Calu3 (cell line): ENCODE measurements at places on chromosomes 16 and 17. TPM values are rescaled to one million over a fixed set of nuclear protein-coding genes. Genes with fewer than 3 reads are reported as not detected.

The MT3 gene
- total RNA-seq: not detected in 2 replicates

DNA sequence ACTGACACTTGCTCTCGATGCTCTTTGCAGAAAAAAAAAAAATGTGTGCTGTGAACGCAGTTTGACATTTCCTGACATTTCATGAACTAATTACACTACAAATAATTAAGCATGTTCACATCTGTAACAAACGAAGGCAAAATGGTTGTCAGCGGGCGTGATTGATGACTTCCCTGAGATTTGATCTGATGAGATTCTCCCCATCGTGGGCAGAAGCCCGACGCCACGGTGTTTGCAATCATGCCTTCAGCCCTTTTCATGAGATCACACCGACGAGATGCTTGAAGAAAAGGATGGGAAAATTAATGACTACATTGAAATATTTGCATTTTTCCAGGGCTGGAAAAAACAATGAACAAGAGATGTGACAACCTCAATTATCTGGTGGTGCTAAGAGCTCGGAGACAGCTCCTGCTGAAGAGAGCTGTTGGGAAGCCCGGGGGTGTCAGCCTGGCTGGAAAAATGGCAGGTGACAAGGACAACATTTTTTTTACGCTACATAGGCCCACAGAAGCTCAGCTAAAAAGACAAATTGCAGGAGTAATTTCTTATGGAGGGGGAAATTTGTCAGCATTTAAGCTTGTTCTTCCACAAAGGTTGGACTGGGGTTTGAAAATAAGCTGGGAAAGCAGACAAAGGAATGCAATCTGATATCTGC is 259.4 kb upstream of the IRX3 start:
- no peak overlapping the region for H3K4me3 ChIP-seq
- no peaks in the 10 kb centered on the region for H3K4me1 ChIP-seq
- no peak overlapping the region for H3K27ac ChIP-seq
- H3K27me3 ChIP-seq: peaks cover 65% of the 10 kb centered on the region
- H3K36me3 ChIP-seq: no peaks in the 10 kb centered on the region

The PTX4 gene
- total RNA-seq: not detected in 2 replicates

DNA sequence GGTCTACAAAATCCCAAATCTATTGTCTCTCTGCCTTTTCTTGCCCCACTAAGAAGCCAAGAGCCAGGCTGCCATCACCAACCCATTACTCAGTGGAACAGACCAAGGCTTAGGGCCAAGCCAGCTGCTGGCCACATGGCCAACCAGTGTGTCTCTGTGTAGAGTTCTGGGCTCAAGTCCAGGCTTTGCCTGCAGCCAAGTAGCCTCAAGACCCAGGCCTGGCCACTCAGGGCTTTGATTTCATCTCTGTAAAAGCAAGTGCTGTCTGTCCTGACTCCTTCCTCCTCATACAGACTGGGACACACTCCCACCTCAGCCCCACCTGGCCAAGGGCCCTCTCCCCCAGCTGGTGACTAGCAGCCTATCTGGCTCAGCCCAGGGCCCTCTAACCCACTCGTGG is 14.6 kb downstream of the SREBF1 start:
- peaks cover 63% of the 10 kb centered on the region for H3K36me3 ChIP-seq
- H3K27me3 ChIP-seq: no peaks in the 10 kb centered on the region
- no peak overlapping the region for H3K4me3 ChIP-seq
- H3K27ac ChIP-seq: no peak overlapping the region
- no peak for DNase-seq

DNA sequence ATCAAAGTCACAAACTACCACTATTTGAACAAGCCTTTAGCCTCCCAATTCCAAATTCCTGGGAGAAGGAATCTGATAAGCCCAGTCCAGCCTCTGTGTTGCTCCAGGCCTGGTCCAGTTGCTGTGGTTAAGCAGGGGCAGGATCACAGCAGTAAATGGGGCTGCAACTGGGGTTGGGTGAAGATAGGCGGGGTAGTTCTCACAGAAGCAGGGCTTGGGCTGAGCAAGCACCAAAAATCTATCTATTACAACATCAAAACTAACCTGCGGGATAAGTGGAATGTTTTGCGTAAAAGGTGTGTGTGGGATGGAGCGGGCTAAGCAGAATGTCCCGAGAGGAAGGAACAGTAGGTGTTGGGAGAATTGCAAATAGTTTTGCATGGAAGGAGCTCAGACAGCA is 23.0 kb upstream of the RNF135 start:
- no peak for DNase-seq
- no peak overlapping the region for H3K27ac ChIP-seq

- no peaks in the 10 kb centered on the region for H3K4me1 ChIP-seq
- no peaks in the 10 kb centered on the region for H3K36me3 ChIP-seq
- DNase-seq: no peak
- H3K27me3 ChIP-seq: peaks cover 36% of the 10 kb centered on the region
- H3K4me3 ChIP-seq: no peak overlapping the region
- no peak overlapping the region for H3K27ac ChIP-seq
Observed at GRCh38 chr17:34130544-34130943, 124.5 kb upstream of the CCL2 start.

The PIK3R5 gene
- total RNA-seq: not detected in 2 replicates

GRCh38 chr16:86354641-86355513 is 155.4 kb upstream of the FOXF1 start:
- H3K27me3 ChIP-seq: peaks cover 100% of the 10 kb centered on the region
- H3K4me1 ChIP-seq: no peaks in the 10 kb centered on the region

DNA sequence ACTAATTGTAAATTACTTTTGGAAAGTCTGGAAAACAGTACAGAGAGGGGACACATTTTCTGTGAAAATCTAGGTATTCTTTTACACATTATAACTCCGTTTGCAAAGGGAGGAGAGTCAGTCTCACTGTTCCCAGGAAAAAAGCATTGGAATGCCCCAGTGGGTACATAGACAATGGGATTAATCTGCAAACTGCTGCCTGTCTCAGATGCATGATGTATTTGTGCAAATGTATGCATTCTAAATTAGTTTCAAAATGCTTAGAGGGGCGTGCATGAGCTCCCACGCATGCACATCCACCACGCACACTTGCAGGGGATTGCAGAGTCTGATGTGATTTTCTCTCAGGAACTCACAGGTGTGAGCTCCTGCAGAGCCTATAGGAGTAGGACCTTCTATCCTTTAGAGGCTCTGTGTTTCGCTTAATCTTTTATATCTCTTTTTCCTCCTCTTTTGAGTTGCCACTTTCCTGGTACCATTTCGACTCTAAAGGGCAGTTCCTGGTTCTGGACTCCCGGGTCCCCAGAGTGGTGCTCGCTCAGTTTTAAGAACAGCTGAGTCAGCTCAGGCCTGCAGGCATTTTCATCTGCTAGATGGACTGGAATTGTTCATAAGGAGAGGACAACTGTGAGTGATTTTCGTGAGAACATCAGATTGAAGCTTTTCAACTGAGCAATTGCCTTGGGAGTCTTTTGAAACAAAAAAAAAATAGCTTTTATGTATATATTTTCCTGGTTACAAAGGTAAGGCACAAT is 1.1 kb downstream of the BCO1 start:
- H3K27ac ChIP-seq: peak overlapping the region; percentile 85
- no peaks in the 10 kb centered on the region for H3K27me3 ChIP-seq
- no peak for DNase-seq
- peaks cover 15% of the 10 kb centered on the region for H3K36me3 ChIP-seq
- H3K4me3 ChIP-seq: peak overlapping the region; percentile 81
- peaks cover 27% of the 10 kb centered on the region for H3K4me1 ChIP-seq

The PYDC1 gene
- total RNA-seq: not detected in 2 replicates

The KLHL10 gene
- total RNA-seq: not detected in 2 replicates

The YBX2 gene
- 0.24 and 0.49 TPM in 2 replicates for total RNA-seq

The KCNJ12 gene
- not detected in 2 replicates for total RNA-seq

The HEATR9 gene
- not detected in 2 replicates for total RNA-seq

DNA sequence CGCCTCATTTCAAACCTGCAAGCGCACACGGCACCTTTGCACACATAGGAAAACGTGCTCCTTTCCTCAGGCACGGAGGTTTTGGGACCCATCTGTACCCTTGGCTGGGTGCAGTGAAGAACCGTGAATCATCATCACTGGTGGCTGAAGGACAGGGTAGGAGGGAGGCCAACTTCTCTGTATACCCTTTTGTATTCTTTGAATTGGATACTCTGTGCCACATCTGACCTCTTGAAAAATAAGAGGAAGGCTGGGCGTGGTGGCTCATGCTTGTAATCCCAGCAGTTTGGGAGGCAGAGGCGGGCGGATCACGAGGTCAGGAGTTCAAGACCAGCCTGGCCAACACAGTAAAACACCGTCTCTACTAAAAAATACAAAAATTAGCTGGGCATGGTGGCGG is 11.7 kb downstream of the GPRC5B start:
- no peak overlapping the region for H3K27ac ChIP-seq
- H3K4me3 ChIP-seq: no peak overlapping the region

The C17orf107 gene
- 2.1 and 3.2 TPM in 2 replicates for total RNA-seq

The KRTAP4-4 gene
- not detected in 2 replicates for total RNA-seq

The NPIPA3 gene
- total RNA-seq: 8.2 and 9.1 TPM in 2 replicates

The SPATA22 gene
- not detected in 2 replicates for total RNA-seq

GRCh38 chr17:76405967-76406647 is 21.7 kb downstream of the SPHK1 start:
- H3K36me3 ChIP-seq: peaks cover 23% of the 10 kb centered on the region
- no peak overlapping the region for H3K4me3 ChIP-seq
- no peak for DNase-seq
- H3K27ac ChIP-seq: no peak overlapping the region
- no peaks in the 10 kb centered on the region for H3K4me1 ChIP-seq

GRCh38 chr16:14472357-14472756 is 157.7 kb downstream of the PARN start:
- no peaks in the 10 kb centered on the region for H3K27me3 ChIP-seq
- DNase-seq: no peak
- no peak overlapping the region for H3K4me3 ChIP-seq
- H3K27ac ChIP-seq: no peak overlapping the region
- peaks cover 43% of the 10 kb centered on the region for H3K4me1 ChIP-seq

DNA sequence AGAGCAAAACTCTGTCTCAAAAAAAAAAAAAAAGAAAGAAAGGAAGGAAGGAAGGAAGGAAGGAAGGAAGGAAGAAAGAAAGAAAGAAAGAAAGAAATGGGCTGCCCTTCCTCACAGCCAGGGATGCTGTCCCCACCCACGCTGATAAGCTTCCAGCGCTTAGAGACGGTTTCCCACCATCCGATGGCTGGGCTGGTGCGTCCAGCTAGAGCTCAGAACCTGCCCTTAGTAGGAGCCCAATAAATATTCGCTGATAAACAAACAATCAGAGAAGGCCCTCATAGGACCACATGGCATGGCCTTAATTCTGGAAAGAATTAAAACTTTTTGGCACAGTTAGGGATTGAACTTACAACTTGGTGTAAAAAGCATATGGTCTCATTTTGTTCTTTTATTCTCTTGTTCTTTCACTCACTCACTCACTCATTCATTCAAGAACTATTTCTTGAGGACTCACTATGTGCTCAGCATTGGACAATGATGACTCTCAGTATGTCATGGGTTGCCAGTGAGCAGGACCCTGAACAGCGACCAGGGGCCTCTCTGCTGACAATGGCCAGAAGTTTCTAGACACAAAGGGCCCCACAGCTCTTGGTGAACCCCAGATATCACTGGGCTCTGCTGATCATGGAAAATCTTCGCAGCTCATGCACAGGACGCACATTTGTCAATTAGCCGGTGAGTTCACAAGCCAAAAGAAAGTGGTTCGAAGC is 32.5 kb upstream of the TNRC6C start:
- H3K4me3 ChIP-seq: no peak overlapping the region
- H3K27ac ChIP-seq: no peak overlapping the region
- H3K36me3 ChIP-seq: no peaks in the 10 kb centered on the region
- no peak for DNase-seq
- peaks cover 92% of the 10 kb centered on the region for H3K27me3 ChIP-seq

The VAT1L gene
- not detected in 2 replicates for total RNA-seq

The C17orf100 gene
- total RNA-seq: 1.8 and 3.1 TPM in 2 replicates

- no peaks in the 10 kb centered on the region for H3K27me3 ChIP-seq
- no peak overlapping the region for H3K4me3 ChIP-seq
- no peak for DNase-seq
- H3K27ac ChIP-seq: peak overlapping the region; percentile 15
- peaks cover 66% of the 10 kb centered on the region for H3K36me3 ChIP-seq
Observed at GRCh38 chr17:77303620-77304019, 162.9 kb downstream of the SEC14L1 start.

The KRTAP1-5 gene
- total RNA-seq: not detected in 2 replicates

- no peaks in the 10 kb centered on the region for H3K4me1 ChIP-seq
- H3K36me3 ChIP-seq: no peaks in the 10 kb centered on the region
- no peak overlapping the region for H3K4me3 ChIP-seq
- no peaks in the 10 kb centered on the region for H3K27me3 ChIP-seq
- H3K27ac ChIP-seq: no peak overlapping the region
- DNase-seq: no peak
Observed at GRCh38 chr17:22128171-22128570, 435.8 kb downstream of the KCNJ18 start.

- H3K36me3 ChIP-seq: peaks cover 25% of the 10 kb centered on the region
- H3K4me1 ChIP-seq: peaks cover 11% of the 10 kb centered on the region
- H3K4me3 ChIP-seq: no peak overlapping the region
- H3K27ac ChIP-seq: no peak overlapping the region
- H3K27me3 ChIP-seq: no peaks in the 10 kb centered on the region
Observed at GRCh38 chr17:63833026-63833740, 5.7 kb upstream of the FTSJ3 start.

The CIBAR2 gene
- not detected in 2 replicates for total RNA-seq

GRCh38 chr16:48353565-48354163 is 31.5 kb downstream of the SIAH1 start:
- H3K27ac ChIP-seq: no peak overlapping the region
- H3K27me3 ChIP-seq: no peaks in the 10 kb centered on the region
- H3K4me3 ChIP-seq: no peak overlapping the region
- DNase-seq: peak; percentile 76
- peaks cover 68% of the 10 kb centered on the region for H3K36me3 ChIP-seq

DNA sequence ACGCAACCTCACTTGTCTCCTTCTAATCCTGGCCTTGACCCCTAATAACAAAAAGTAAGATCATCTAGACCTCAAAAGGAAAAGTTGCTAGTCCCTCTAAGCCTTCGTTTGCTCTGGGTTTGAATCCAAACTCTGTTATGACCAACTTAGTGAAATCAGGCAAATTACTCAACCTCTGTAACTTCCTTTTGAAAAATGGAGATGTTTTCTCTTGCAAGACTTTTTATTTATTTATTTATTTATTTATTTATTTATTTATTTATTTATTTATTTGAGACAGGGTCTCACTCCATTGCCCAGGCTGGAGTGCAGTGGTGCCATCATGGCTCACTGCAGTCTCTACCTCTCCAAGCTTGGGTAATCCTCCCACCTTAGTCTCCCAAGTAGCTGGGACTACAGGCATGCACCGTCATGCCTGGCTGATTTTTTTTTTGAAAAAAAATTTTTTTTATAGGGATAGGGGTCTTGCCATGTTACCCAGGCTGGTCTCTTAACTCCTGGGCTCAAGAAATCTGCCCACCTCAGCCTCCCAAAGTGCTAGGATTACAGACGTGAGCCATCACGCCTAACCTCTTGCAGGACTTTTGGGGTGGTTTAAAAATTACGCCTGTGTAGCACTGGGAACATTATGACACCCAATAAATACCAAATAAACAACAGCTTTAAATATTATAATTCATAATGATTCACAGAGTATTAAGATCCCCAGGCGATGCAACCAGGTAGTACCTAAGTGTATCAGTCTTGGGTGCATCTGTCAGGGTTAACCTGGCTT is 63.4 kb downstream of the PITPNC1 start:
- H3K4me3 ChIP-seq: no peak overlapping the region
- no peaks in the 10 kb centered on the region for H3K36me3 ChIP-seq
- no peak overlapping the region for H3K27ac ChIP-seq
- no peak for DNase-seq

- H3K4me3 ChIP-seq: peak overlapping the region; percentile 78
- no peaks in the 10 kb centered on the region for H3K27me3 ChIP-seq
- peaks cover 92% of the 10 kb centered on the region for H3K36me3 ChIP-seq
- peaks cover 36% of the 10 kb centered on the region for H3K4me1 ChIP-seq
Observed at GRCh38 chr17:38751144-38751807, 1.3 kb upstream of the PSMB3 start.

- no peaks in the 10 kb centered on the region for H3K36me3 ChIP-seq
- no peak overlapping the region for H3K27ac ChIP-seq
- no peak overlapping the region for H3K4me3 ChIP-seq
- DNase-seq: no peak
- H3K27me3 ChIP-seq: peaks cover 57% of the 10 kb centered on the region
Observed at GRCh38 chr16:54266363-54266955, 20.1 kb downstream of the IRX3 start.
